ENCODE measurements at places on chromosomes 11 and 22.

DNA sequence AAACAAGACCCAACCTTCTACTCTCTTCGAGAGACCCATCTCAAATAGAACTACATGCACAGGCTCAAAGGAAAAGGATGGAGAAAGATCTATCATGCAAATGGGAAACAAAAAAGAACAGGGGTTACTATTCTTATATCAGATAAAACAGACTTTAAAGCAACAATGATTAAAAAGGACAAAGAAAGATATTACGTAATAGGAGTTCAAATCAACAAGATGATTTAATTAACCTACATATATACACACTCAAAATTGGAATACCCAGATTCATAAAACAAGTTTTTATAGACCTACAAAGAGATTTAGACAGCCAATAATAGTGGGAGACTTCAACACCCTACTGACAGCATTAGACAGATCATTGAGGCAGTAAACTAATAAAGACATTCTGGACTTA lies 536.6 kb upstream of the RAG2 start:
- no peak for DNase-seq

DNA sequence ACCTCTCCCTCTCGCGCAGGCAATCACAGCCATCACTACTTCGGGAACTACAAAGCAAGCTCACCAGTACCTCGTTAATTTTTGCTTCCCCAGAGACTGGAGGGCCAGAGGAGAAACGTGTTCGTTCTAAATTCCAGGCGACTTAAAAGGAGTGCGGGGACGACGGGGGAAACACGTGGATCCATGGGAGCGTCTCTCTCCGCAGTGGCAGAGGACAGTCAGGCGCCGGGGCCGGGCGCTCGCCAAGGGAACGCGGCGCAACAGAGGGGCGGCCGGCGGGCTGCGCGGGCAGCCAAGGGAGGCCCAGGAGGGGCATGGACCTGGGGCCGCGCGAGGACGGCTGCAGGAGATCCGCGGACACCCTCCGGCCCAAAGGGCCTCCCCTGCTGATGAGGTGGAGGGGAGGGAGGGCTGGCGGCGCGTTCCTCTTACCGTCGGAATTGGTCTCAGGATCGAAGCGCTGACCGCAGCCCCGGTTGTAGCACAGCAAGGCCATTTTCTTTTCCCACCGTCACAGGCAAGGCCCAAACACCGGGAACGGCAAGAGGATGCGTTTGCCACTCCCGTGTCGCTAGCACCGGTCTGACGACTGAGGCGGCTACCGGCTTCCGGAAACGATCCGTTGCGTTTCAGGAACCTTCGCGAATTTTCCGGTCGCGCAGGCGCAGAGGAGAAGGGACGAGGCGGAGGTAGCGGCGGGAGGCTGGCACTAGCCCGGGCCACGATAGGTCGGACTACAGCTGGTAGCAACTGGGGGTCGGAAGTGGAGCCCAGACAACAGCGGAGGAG lies at the start of gene CHORDC1:
Gene CHORDC1, minus strand, starts transcription at position 591 of the 789 bp plus-strand sequence. Its CDS starts 95 bp downstream, at position 496.
- peak; percentile 94 for DNase-seq

GRCh38 chr22:49017482-49018329 lies 810.0 kb downstream of the BRD1 start:
- no peak for DNase-seq

- DNase-seq = no peak
These were observed 282 bp downstream of the MPPED2 start for GRCh38 chr11:30585892-30586250.

DNA sequence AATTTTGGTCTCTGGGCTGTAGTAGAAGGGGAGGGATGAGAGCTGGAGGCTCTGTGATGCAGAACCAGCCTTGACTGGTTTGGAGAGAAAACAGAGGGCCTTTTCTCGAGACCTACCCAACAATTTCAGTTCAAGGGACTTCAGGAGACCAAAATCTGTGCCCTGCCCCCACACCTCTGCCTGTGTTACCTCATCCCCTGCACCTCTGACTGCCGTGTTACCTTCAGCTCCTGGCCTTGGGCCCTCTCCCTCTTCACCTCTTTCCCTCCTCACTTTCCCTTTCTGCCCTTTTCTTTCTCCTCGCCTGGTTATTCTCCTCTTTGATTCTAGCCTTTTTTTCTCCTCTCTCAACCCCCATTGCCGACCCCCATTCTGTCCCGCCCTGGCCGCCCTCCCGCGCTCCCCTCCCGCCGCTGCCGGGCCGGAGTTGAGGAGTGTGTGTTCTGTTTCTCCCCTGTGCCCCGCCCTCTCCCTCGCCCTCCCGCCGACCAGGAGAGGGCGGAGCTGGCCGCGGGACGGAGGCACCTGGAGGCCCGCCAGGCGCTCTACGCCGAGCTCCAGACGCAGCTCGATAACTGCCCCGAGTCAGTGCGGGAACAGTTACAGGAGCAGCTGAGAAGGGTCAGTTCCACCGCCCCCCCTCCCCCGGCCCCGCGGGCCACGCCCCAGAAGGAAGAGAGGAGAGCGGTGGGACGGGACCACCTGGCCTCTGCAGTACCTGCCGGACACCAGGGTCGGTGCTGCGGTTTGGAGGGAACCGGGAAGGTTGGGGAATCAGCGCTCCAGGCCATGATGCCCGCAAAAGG lies 27.2 kb downstream of the PHLDB1 start:
- no peak for DNase-seq

DNA sequence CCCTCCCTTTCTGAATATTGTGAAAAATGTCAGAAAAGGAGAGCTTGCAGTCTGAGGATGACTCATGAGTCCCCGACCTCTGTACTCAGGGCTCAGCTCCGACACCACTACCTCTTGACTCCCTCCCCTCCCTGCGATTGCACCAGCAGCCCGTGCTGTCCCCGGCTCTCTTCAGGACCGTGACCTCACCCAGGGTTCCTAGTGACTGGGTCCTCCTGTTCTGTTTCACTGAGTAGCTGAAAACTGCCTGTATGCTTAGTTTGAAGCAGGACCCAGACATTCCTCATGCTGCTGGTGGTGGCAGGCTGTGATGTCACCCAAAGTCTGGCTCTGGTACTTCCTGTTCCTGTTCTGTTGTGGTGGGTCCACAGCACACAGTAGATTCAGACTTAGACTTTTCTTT lies 11.7 kb downstream of the PHRF1 start:
- peak; percentile 62 for DNase-seq

- no peak for DNase-seq
These were observed 562.8 kb upstream of the CCDC179 start for GRCh38 chr11:23423104-23423503.

GRCh38 chr11:32916994-32917393 lies 24.4 kb downstream of the QSER1 start:
- DNase-seq = no peak

DNA sequence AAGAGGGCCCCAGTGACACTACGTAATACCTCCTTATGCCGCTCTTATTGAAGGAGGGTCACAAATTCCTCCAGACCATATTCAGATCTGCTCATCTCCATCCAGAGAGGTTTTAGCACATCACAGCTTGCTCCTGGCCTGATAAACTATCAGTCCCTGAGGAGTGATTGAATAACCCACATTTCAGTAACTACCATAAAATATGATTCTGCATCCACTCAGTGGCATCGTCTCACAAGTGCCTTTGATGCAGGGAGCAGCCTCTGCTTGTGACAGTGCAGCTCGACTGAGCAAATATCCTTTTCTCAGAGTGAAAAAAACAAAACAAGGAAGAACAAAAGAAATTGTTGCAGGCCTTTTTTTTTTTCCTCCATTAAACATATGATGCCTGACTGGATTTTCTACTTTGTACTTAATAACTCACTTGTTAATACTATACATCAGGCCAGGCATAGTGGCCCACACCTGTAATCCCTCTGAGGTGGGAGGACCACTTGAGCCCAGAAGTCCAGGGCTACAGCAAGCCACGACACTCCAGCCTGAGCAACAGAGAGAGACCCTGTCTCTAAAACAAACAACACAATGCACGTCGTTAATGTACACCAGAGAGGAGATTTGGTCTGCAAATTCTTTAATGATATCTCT lies 64.5 kb downstream of the DDX10 start:
- DNase-seq = no peak

DNA sequence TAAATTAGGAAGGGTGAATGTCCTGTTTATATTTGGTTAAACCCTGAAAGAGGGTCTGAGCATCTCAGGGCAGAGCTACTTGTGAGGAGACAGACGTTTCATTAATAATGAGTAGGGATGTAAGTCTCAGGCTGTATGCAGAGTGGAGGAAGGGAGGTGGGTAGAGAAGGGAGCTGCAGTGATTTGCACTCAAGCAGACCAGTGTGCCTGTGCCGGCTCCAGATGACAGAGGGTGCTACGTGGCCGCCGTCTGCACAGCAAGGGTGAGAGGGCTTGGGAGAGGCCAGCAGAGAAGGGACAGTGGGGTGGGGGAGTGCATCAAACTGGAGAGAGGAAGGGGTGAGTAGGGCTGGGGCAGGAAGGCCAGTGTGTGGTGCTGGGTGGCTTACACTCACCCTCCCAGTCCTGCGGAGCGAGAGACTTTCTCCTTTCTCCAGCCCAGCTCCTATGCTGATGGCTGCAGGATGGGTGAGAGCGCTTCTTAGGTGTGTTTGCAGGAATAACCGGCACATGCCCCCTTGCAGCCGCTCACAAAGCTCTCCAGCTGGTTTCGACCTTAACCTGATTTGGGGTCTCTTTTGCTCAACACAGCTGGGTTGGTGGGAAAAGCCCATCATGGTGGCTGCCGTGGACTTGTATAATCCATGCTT lies 130.6 kb downstream of the ST3GAL4 start:
- DNase-seq = no peak

DNA sequence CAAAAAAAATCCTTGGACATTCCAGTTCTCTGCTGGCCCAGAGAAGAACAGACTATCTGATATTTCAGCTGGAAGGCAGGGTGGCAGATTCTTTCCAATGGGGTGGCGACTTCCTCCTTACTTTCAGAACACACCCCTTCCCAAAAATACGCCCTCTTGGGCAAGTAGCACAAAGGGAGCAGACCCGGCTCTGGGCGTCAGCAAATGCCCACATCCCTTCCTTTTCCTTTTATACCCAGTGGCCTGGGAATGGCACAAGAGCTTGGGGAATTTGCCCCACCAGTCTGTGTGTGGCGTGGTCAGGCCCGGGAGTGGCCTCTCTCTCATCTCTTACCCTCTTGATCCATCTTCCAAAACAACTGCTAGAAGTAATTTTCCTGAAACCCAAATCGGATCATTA lies 33.0 kb upstream of the NUP160 start:
- DNase-seq = no peak

DNA sequence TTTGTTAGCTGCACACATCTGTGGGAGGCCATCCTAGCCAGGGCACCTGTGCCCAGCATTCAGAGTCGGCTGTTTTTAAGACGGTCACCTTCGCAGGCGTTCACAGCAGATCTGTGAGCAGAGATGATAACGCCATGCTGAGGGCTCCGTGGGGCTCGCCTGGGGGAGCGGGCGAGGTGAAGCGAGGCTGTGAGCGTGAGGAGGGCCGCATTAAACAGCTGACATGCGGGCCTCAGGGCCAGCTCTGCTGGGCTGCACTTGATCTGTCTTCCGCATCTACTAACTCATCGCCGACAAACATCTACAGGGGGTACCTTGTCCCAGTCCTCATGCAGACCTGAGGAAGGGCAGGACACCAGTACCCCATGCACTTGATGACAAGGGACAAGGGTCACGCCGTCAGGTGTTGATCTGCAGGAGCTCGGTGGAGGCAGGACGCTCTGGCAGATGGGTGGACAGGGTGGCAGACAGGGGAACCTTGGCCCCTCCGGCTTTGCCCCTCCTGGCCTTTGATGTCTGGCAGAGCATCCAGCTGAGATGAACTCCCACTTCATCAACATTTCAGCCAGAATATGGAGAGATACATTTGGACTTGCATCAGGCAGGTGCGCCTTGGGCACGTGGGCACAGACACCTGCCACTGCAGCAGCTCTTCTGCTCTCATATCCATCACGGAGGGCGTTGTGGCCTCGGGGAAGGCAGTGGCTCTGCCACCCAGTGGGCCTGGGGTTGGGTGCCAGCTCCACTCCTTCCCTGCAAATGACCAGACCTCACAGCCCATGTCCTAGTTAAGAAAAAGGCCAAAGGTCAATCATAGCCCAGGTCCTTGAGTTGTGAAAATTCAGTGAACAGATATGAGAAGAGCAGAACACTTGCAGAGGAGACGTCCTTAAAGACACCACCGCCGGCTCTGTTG lies 822.9 kb downstream of the BRD1 start:
- no peak for DNase-seq

DNA sequence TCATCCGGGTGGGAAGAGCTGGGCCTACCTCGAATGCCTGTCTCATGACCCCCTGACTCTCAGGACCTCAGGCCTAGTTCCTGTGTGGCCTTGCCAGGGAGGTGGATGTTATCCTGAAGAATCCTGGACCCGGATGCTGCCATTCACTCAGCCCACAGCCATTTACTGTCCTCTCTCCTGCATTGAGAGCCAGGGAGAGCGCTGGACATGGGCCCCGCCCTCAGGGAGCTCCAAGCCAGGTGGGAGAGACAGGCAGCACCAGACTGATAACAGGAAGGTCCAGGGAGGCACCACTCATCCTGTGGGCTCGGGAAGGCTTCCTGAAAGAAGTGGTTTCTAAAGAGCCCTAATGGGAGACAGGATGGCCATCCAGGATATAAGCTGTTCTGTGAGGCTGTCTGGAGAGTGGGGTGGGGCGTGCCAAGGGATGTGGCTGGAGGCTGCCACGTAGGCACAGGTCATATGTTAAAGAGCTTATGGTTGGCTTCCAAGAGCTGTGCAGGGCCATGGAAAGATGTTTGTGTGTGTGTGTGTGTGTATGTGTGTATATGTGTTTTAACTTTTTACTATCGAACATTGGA lies 8.6 kb downstream of the SERPINH1 start:
- no peak for DNase-seq

- DNase-seq = no peak
These were observed 56.2 kb upstream of the CD82 start for GRCh38 chr11:44509296-44509695.

- no peak for DNase-seq
These were observed 44.6 kb upstream of the SORL1-AS1 start for GRCh38 chr11:121497176-121497998.

- DNase-seq = no peak
These were observed 308.3 kb downstream of the RAB38 start for GRCh38 chr11:87866951-87867350.

DNA sequence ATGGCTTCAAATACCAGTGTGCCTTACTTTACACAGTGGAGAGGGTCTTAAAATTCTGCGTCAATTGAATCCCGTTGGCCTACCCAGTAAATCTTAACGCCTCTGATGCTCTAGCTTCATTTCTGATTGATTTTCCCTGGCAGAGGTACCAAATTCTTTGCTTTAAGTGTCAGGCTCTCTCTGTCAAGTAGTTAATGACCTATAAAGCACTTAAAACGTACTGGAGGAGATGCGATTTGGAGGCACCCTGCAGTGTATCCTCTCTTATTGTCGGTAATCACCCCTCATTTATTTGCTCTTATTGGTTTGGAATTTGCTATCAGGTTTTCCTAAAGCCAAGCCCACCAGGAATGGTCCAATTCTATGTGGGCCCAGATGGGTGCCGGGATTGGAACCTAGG lies 59.2 kb downstream of the NFAM1 start:
- no peak for DNase-seq

Measured in activated CD4-positive, CD25-positive, alpha-beta regulatory T cell treated with anti-CD3 and anti-CD28 coated beads, Interleukin-2, amount 50 U/mL, for 72 hours (primary cell).